ENCODE measurements at places on chromosomes 2 and 18. TPM values are rescaled to one million over a fixed set of nuclear protein-coding genes. Genes with fewer than 3 reads are reported as not detected.

SERPINB2 gene
- not detected for total RNA-seq

CROCC2 gene
- total RNA-seq, result not detected

DTNA gene
- total RNA-seq, result not detected

TCF23 gene
- not detected for total RNA-seq

GALR1 gene
- total RNA-seq, result not detected

- no peak overlapping the region for H3K4me3 ChIP-seq
- DNase-seq, result no peak
- no peak overlapping the region for H3K27ac ChIP-seq
- H3K4me1 ChIP-seq, result no peaks in the 10 kb centered on the region
- no peaks in the 10 kb centered on the region for H3K27me3 ChIP-seq
- no peaks in the 10 kb centered on the region for H3K36me3 ChIP-seq
These were observed 283.9 kb downstream of the SLC8A1 start for GRCh38 chr2:40168032-40168431.

DNA sequence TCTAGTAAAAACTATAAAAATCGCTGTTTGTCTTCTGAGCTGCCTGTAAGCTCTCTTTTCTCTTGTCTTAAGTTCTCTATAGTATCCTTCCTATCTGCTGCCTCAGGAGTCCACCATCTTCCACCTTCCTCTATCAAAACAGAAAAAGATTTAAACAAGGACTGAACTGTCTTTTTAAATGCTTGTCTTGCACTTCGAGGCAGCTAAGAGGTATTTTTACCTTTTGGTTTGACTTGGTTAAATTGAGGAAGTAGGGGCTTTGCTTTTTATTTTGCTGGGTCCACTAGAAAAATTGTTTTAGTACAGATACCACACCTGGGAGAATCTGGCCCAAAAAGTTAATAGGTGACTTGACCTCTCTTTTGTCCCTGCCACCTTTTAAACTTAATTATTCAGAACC is 12.2 kb downstream of the SESTD1 start:
- no peak overlapping the region for H3K4me3 ChIP-seq
- no peaks in the 10 kb centered on the region for H3K27me3 ChIP-seq
- no peak overlapping the region for H3K27ac ChIP-seq
- no peak for DNase-seq

- no peak overlapping the region for H3K4me3 ChIP-seq
- DNase-seq, result no peak
- H3K27me3 ChIP-seq, result no peaks in the 10 kb centered on the region
- H3K36me3 ChIP-seq, result no peaks in the 10 kb centered on the region
- H3K4me1 ChIP-seq, result no peaks in the 10 kb centered on the region
- H3K27ac ChIP-seq, result no peak overlapping the region
These were observed 377.2 kb downstream of the CNTNAP5 start for GRCh38 chr2:124402274-124402673.

DNA sequence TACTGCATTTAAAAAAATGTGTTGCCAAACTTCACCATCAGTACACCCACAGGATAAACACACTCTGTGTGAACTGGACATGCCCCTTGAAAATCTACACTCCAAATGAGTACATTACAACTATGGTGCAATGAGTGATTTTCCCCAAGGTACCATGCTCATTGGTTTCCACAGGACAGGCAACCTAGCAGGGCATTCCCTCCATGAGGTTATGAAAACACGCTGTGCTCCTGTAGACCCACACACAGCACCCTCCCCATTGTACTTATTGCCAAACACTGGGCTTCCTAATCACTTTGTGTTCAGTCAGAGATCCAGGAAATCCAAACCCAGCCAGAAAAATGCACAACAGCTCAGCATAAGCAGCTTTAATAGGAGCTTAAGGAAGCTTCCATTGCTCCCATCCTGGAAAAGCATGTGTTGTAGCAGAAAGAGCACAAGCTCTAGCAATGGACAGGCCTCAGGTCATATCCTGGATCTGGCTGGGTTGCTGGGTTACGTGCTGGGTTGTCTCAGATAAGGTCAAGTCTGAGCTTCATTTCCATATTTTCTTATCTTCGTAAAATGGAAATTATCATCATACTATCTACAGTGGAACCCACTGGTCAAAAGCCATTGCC is 20.8 kb upstream of the ATIC start:
- no peak overlapping the region for H3K27ac ChIP-seq
- H3K4me3 ChIP-seq, result no peak overlapping the region
- H3K27me3 ChIP-seq, result peaks cover 2% of the 10 kb centered on the region
- H3K36me3 ChIP-seq, result no peaks in the 10 kb centered on the region

Data from activated CD8-positive, alpha-beta memory T cell treated with anti-CD3 and anti-CD28 coated beads, Interleukin-2, amount 10 ng/mL, durations not matched to agents 7 days and 5 days (primary cell).